Upper lobe of right lung (tissue), 1 donor: ENCODE measurements at places on chromosomes 7 and 10.

GRCh38 chr7:51354897-51355296 is 38.3 kb upstream of the COBL start:
- DNase-seq = no peak
- no peaks in the 10 kb centered on the region for H3K36me3 ChIP-seq
- no peak overlapping the region for H3K4me3 ChIP-seq
- no peak overlapping the region for H3K27ac ChIP-seq

GRCh38 chr10:90424730-90425129 is 433.1 kb downstream of the HTR7 start:
- H3K36me3 ChIP-seq = no peaks in the 10 kb centered on the region
- no peak overlapping the region for H3K27ac ChIP-seq
- no peak overlapping the region for H3K4me3 ChIP-seq
- H3K4me1 ChIP-seq = no peaks in the 10 kb centered on the region
- H3K27me3 ChIP-seq = no peaks in the 10 kb centered on the region

- H3K36me3 ChIP-seq = peaks cover 51% of the 10 kb centered on the region
- H3K27ac ChIP-seq = no peak overlapping the region
- no peak overlapping the region for H3K4me3 ChIP-seq
- peaks cover 19% of the 10 kb centered on the region for H3K4me1 ChIP-seq
- no peak for DNase-seq
Observed at GRCh38 chr7:149620961-149621360, 123.4 kb upstream of the ZNF746 start.

DNA sequence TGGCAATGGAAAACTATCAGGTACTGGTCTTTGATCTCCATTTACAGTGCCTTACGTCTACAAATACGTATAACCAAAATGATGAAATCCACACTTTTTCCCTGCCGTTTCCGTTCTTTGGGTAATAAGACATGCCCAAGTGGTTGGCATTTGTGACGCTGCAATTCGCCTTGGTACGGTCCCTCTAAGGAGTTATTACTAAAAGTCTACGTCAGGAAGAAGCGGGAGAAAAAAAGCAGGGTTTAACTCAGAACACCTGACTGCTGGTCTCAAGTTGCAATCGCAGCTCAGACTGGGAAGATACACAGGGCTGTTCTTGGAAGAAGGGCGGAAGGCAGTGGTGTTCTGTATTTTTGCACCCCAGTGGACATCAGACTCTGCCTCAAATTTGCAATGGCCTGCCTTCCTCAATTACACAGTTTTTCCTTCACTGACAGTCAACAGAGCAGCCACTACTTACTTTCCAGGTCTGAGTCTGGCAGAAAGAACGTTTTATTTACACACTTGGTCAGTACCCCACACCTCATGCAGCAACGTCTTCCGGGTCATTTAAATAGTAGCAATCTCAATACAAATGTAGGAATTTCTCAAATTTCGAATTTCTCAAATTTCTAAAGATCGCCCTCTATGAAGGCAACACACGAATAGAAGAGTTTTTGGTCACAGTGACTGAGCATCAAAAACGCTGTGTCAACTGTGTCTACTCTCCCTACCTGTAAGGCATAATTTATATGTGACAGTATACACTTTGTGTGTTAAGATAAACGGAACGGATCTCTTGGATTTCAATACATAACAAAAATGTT is 2.1 kb downstream of the BAIAP2L1 start:
- no peak for DNase-seq
- H3K4me1 ChIP-seq = peaks cover 4% of the 10 kb centered on the region
- no peak overlapping the region for H3K27ac ChIP-seq

DNA sequence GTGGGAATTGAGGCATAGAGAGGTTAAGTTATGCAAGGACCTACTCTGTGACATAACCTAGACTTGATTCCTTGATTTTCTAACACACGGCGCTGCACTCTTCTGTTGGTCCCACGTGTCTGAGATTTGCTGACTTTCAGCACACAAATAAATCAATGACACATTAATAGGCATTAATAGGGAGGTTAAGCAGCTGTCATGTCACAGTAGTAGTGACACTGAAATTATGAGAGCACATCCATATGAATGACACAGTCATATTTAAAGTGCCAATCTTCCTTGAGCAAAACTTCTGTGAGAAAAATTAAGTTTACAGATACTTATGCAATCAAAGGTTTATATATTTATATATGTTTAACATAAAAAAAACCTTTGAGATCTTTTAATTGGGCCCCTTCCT is 805.4 kb upstream of the SORCS1 start:
- H3K27me3 ChIP-seq = no peaks in the 10 kb centered on the region
- H3K36me3 ChIP-seq = no peaks in the 10 kb centered on the region
- no peak overlapping the region for H3K27ac ChIP-seq
- H3K4me1 ChIP-seq = no peaks in the 10 kb centered on the region
- no peak overlapping the region for H3K4me3 ChIP-seq

GRCh38 chr10:132065491-132066105 is at the start of gene JAKMIP3:
Gene JAKMIP3, plus strand, starts transcription at chr10:132065946. Its CDS starts 38,863 bp downstream, at chr10:132104809.
- no peak within 1 kb of the TSS for H3K27ac ChIP-seq
- DNase-seq = peak; percentile 64
- no peaks in the 10 kb centered on the region for H3K27me3 ChIP-seq
- peak within 1 kb of the TSS; percentile 53 for H3K4me3 ChIP-seq
- H3K4me1 ChIP-seq = peaks cover 10% of the 10 kb centered on the region
